HFF-Myc (cell line): ENCODE measurements at places on chromosomes 12 and 14.
A peak's percentile ranks its signal among the peaks of the same experiment; 100 is the strongest.

DNA sequence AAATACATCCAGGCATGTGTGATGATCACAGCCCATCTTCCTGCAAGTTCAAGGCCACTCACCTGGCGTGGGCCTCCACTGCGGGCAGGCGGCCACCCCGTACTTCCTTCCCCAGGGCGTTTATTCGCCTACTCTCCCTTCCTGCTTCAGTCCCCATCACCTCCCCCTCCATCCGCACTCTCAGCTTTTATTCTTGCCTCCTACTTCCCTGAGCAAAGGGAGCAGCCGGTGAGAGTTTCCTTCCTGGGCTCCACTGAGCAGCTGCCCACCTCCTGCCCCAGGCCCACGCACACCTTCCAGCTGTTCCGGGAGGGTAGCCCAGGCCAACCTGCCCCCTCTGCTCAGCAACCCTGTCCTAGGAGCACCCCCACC lies 4.1 kb downstream of the CYP46A1 start:
- DNase-seq, result no peak

- no peak for DNase-seq
Measured at GRCh38 chr12:1419849-1420371, 174.5 kb downstream of the FBXL14 start.

- no peak for DNase-seq
Measured at GRCh38 chr14:88802596-88802995, 9.8 kb upstream of the EML5 start.

- no peak for DNase-seq
Measured at GRCh38 chr12:46368684-46369083, 3.9 kb downstream of the SLC38A2 start.

GRCh38 chr12:57881475-57881874 lies 34.9 kb upstream of the CTDSP2 start:
- DNase-seq, result no peak

- peak; percentile 76 for DNase-seq
Measured at GRCh38 chr14:101707068-101707842, 54.3 kb upstream of the PPP2R5C start.

DNA sequence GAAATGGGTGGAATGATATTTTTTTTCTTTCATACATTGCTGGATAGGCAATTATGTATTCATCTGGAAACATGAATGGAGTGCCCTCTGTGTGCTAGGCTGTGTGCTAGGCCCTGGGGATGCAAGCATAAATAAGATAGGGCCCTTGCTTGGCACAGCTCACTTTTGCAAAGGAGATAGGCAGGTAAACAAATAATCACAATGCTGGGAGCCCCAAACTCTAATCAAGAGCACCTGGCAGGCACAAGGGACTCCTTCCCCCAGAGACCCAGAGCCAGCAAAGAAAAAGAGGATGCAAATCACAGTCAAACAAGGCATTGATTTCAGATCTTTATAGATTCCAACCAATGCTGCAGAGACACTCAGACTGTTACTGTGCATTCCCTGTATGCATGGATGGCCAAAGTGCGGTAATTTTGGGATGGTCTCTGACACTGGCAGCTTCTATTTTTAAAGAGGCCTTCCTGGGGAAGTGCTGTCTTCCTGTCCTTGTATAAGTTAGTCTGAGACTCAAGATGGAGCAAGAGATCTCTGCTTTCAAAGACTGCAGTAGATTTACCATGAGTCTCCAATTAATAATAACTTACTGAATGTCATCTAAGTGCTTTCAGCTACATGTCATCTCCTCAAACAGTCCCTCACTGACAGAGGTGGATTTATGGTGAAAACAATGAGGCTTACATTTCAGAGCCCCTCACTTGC lies 45.1 kb upstream of the CPM start:
- DNase-seq, result no peak

GRCh38 chr12:6575648-6576047 lies 7.6 kb upstream of the NOP2 start:
- no peak for DNase-seq

GRCh38 chr14:54646626-54647025 lies 79.7 kb downstream of the SAMD4A start:
- DNase-seq, result no peak

GRCh38 chr12:127533353-127533752 lies 733.6 kb upstream of the TMEM132C start:
- no peak for DNase-seq

- DNase-seq, result no peak
Measured at GRCh38 chr12:14156606-14157005, 175.2 kb upstream of the GRIN2B start.

DNA sequence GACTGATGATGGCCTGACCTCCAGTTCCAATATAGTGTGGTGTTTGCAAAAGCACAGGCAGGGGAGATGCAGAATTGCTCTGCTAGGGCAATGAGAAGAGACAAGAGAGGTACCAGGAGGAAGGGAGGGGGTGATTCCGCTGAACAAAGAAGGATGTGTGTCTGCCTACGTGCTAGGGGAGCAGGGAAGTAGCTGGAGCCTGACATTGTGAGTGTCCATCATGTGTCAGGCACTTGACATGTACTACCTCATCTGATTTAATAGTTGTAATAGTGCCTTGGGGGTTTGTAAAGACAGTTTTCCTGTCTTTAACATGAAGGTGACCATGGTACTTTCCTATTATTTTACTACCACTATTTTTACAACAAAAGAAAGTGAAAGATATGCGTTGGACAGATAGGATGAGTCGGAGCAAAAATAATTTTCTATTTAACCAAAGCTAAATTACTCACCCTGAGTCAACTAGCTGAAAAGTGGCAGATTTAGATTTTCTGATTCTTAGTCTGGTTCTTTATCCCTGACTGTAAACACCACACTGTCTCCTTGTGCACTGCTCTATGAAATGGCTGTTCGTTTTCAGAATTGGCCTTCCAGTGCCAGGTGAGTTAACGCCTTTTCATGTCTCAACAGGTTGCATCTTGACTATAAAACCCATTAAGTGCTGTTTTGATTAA lies 33.7 kb upstream of the TEAD4 start:
- DNase-seq, result no peak
